Stimulated activated naive CD4-positive, alpha-beta T cell (primary cell): ENCODE measurements at places on chromosomes 2 and 18.

DNA sequence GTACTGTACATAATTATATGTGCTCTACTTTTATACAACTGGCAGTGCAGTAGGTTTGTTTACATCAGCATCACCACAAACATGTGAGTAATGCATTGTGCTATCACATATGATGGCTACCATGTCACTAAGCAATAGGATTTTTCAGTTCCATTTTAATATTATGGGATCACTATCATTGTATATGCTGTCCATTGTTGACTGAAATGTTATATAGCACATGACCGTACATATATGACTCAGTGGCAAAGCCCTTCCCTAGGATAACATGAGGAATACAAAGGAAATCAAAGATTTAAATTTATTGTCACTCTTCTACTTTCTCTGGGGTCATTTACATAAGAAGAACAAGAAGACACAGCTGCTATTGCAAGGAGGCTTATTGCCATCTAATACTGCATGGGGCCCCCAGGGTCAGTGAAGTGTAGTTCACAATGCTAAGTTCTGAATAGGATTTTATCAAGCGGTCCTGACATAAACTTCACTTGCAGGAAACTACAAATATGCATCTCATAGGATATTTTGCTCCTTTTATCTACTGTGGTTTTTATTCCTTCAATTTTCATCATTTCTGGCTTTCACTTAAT lies 21.8 kb downstream of the PDE1A start:
- DNase-seq: no peak

GRCh38 chr2:173669271-173669853 lies 295.8 kb downstream of the SP3 start:
- no peak for DNase-seq

GRCh38 chr2:118168615-118169014 lies 80.3 kb downstream of the INSIG2 start:
- no peak for DNase-seq

DNA sequence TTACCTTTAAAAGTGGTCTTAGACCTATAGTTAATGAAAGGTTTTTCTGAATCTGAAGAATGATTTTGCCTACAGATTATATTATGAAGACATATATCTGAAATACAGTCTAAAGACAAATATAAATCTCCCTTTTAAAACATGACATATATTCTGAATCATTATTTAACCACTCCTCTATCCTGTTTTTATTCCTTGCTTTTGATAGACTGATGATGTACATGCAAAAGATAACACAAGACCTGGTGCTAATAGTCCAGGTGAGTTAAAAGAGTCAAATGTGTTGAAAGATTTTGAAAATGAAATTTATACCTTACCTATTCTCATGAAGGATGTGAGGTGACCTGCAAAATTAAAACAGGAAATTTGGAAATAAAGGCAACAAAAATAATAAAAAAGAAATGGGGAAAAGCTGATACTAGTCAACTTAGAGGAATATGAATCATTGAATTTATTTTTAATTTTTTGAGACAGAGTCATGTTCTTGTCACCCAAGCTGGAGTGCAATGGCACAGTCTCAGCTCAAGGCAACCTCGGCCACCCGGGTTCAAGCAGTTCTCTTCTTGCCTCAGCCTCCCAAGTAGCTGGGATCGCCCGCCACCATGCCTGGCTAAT lies 29.3 kb downstream of the DDX1 start:
- DNase-seq: no peak

GRCh38 chr18:55779691-55780585 lies 191.9 kb upstream of the TCF4 start:
- DNase-seq: no peak

DNA sequence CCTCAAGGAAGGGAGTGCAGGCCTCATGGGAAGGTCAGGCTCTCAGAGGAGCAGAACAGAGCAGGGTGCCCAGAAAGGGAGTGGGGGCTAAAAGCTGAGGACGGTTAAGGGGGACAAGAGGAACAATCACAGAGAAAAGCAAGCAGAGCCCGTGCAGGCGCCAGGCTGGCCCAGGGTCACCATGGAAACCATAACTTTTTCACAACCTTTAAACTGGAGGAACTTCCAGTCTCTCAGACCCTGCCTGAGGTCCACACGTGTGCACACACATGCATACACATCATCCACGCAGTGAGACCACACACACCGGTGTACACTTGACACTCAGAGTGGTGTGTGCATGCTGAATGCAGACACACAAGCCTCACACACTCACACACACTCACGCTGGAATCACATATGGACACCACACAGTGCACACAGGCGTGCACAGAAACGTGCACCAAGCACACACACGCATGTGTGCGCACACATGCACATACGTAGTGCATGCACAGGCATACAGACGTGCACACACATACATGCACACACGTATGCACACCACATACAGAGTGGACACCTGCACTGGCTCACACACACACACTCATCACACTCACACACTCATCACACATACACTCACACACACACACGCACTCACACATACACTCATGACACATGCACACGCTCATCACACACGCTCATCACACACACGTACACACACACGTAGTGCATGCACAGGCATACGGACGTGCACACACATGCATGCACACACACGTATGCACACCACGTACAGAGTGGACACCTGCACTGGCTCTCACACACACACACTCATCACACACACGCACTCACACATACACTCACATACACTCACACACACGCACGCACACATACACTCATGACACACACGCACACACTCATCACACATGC lies 37.2 kb upstream of the SNED1 start:
- no peak for DNase-seq

DNA sequence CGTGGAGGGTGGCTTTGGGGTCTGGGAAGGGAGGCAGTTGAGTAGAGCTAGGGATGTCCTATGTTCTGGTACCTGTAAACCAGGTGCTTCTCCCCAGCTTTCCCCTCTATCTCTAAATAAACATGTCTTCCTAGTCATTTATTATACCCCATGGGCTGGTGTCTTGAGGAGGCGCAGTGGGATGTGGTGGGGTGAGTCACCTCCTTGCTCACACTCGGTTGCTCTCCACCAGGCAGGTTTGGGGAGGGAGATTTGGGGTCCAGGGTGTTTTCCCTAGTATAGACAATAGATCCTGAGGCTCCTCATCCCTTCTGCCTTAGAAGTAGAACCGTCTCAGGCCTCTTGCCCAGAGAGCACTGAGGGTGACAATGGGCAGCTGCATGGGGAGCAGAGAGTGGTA lies 5.1 kb downstream of the PSD4 start:
- DNase-seq: no peak

DNA sequence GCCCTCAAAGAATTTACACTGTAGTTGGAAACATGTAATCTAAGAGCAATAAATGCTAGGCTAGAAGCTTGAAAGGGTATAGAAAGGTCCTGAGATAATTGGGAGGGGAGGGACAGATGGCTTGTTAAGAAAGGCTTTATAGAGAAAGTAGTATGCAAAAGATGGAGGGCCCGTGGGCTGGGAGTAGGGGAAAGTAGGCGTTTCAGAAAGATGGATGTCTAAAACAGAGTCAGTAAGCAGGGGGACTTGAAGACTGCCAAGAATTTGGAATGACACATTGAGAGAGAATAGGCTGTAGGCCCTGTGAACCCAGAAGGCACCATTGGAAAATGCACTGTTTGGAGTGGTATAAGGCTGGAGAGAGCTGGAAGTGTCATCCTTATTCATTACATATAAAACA lies 822 bp downstream of the PSMG2 start:
- no peak for DNase-seq

GRCh38 chr2:4354678-4355077 lies 651.3 kb downstream of the DCDC2C start:
- no peak for DNase-seq

DNA sequence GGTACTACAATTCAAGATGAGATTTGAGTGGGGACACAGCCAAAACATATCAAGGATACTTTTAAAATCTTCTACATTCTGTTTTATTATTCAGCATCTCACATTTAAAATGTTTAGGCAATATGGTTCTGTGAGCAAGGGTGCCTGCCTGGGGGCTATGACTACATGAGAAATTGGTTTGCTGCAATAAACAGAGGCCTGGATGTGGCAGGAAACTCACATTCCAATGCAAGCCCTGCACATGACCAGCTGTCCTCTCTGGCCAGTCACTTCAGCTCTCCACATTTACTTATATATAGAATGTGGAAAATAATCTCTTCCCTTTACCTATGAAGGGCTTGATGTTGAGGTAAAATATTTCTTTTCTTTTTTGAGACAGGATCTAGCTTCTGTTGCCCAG lies 193.4 kb downstream of the LRRTM1 start:
- no peak for DNase-seq

DNA sequence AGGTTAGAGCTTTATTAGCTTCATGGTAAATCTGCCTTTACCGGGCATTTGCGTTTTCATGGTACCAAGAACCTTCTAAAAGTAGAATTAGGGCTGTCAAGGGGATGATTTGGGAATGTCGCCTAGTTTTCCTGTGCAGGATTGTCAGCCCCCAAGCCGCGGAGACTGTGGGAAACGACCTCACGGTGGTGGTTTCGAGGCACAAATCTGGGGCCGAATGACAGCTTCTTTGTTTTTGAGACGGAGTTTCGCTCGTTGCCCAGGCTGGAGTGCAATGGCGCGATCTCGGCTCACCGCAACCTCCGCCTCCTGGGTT lies 615 bp upstream of the USP39 start:
- no peak for DNase-seq

GRCh38 chr2:46645681-46646162 lies 166.4 kb downstream of the TMEM247 start:
- DNase-seq: no peak

DNA sequence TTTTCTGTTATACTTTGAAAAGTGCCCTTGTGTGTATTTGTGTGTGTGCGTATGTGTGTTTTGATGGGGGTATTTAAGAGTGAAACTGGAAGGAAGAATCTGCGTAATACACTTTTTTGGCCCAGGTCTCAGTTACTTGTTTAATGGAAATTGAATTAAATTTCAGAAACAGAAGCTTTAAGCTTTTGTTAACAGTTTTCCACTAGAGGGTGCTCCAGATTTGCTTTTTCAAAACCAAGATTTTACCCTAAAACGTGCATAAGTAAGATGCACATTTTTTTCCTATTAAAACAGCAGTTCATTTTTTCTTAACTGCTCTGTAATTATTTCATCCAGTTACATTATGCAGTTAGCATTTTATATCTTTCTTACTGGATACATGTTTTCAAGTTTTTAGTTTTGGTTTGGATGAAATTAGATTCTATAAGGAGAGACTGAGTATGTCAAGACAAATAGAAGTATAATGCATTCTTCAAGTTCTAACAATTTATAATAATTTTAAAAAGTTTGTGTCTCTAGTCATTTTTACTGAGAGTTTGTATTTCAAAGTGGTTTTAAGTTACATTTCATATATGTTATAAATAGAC lies 97.2 kb downstream of the PIK3C3 start:
- DNase-seq: no peak

DNA sequence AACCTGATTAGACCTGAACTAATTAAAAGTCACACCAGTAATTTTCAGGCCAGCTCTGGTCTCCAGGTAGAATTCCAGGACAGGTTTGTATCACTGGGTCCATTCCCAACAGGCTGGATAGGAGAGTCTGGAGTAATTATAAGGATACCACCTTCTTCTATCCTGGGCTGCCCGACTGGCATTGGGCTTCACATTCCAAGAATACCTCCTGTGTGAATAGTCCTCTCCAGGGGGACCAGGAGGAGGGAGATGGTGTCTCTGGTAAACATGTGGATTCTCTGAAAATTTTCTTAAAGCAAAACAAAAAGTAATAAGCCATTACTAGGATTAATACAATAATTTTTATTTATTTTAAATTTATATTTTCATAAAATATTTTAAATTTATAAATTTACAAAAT lies 17.3 kb downstream of the DUSP11 start:
- DNase-seq: no peak
